ENCODE measurements at places on chromosomes 4 and X.

DNA sequence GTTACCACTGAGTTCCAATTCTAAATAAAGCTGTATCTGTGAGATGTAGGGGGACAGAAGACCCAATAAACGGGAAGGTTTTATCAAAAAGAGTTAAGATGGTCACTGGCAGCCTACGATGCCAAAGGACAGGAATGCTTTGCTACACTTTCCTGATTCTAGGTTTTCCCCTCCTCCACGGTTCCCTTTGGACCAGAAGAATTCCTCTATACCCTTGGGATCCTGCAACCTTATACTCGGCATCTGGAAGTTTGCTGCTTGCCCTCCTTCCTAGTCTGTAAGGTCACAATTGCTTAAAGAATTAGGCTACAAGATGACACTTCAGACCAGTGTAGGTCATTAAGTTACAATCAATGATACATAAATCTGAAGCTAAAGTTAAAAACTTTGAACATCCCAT is 64.3 kb downstream of the SCML2 start:
- no peak for DNase-seq

DNA sequence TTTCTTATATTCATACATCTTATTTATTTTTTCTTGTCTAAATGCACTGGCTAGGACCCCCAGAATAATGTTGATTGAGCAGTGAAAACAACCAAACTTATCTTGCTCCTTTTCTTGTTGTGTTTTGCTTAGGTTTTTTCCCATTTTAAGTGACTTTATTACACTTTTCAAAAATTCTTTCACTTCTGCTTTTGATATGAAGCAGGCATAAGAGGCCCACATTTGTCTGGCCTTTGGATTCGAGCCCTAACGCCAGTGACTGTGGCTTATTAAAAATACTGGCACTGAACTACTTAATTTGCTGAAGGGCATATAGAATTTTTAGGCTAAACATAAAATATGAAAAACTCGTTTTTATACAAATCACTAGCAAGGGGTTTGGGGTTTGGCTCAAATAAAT is 197.0 kb downstream of the ASB9 start:
- DNase-seq: no peak

- no peak for DNase-seq
Observed at GRCh38 chr4:1984406-1985191, 24.2 kb downstream of the NELFA start.

GRCh38 chr4:109238746-109239145 is 63.7 kb downstream of the COL25A1 start:
- DNase-seq: no peak

DNA sequence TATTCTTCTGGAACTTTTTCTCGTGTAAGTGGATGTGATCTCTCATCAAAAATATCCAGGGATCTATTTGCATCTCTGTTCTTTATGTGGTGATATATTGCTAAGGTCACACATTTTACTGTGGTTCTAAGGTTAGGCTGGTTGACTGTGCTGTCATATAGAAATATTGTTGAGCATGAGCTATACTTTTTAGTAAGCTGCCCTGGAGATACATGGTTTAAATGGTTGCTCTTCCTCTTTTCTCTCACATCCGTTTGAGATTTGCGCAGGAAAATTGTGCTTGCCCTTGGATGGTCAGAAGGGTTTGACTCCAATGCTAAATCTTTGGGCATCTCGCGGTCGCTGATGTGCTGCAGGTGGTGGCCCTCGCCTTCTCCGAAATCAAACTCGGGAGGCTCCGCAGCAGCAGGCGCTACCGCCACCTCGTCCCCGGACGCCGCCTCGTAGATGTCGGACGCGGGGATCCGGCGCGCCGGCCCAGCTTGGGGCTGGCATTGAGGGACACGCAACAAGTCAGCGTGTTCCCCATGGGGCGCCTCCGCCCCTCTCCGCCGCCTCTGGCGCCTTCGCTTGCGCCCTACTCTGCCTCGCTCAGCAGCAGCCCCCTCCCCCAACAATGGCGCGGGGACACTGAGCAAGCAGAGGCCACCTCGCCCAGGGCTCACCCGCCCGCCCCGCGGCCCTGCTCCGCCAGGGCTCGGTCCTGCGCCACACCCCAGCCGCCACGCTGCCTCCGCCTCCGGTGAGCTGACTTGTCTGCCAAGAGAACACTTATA is 154.5 kb downstream of the MSN start:
- no peak for DNase-seq

GRCh38 chr4:40211224-40212185 is 14.7 kb downstream of the RHOH start:
- DNase-seq: no peak

DNA sequence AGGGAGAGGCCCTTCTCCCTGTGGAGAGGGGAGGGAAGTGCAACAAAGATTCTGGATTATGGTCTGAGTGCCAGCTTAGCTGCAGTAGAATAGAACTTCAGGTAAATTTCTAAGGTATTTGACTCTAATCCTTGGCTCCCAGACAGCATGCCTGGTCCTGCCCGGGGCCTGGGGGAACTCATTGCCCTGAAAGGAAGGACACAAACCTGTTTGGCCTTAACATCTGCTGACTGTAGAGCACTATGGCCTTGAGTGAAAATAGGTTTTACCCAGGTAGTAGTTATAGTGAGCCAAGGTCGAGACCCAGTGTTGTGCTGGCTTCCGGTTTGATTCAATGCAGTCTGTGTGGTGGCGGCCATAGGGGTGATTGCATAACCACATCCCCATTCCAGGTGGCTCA is 64.4 kb downstream of the RPS6KA6 start:
- DNase-seq: no peak

DNA sequence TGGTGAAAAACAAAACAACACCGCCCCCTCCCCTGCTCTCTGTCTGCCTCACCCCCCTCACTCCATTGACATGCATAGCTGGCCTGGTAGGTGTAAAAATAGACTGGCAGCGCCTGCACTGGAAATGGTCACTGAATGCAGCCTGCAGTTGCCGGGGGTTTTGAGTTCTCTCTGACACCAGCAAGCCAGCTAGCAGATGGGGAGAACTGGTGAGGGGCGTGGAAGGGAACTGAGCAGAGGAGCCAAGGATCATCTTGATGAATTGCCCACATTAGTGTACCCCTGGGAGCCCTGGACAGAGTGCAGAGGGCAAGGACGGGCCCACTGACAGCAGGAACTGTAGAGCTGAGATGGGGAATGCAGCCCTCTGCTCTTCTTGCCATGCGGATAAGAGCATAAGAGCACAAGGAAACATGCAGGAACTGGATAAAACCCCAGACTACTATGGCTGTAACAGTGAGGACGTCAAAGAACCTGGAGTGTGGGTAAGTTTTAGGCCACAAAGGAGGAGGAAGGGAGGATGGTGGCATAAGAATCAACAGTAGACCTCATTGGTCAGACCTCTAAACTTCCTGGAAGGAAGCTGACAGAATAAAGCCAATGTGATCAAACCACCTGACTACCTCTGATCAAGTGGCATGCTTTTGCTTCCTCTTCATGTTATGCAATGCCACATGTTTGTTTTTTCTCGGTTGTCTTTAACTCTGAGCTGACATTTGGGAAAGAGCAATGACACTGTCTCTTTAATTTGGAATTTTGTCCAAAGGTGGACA is 96.3 kb downstream of the ANK2 start:
- no peak for DNase-seq

GRCh38 chr4:121277194-121278105 is 103.4 kb downstream of the QRFPR start:
- no peak for DNase-seq

DNA sequence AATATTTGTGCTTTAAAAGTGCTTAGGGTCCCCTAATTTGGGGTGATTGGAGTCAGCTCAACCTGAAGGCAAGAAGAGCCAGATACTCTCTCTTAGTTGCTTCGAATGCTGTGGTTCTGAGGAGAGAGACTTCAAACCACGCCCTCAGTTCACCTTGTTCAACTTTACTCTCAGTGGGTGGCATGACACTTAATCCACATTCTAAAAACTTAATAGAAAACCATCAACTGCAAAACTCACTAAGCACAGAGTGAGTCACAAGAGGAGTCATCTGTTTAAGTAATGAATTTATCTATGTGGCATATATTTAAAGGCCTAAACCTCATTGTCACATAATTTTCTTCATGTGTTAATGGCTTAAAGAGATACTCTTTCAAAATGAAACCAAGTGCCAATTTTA is 99.5 kb upstream of the SLC4A4 start:
- no peak for DNase-seq

GRCh38 chrX:137430301-137430700 is 135.6 kb upstream of the ZIC3 start:
- DNase-seq: no peak

DNA sequence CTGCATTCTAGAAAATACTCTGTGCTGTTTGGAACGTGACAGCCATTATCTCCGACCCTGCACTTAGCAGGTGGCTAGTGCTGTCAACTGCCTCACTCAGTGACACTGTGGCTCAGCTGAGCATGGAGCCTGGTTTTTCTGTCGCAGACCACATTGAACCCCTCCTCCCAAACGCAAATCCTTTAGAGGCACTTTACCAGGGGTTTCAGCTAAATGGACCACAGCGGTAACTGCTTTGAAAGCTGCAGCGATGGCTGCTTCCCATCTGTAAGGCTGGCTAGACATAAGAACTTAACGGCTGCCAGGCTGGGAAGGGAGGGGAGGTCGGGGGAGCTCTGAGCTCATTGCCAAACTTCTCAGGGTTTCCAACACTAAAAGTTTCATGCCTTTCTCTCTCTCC is 8.1 kb downstream of the SLC34A2 start:
- DNase-seq: no peak

DNA sequence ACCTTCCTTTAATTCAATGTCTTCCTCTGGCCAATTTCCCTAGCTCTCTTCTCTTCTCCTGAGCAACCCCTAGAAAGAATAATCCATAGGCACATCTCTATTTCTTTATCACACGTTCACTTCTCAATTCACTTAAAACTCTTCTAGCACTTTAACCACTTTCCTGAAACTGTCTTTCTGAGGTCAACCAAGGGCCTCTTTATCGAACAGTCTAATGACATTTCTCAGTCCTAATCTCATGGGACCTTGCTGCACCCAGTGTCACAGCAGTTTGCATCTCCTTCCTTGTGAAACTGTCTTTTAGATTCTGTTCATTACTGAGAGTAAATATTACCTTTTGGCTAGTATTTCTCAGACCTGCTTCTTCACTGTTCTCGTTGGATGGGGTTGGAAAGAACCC is 285.3 kb upstream of the RASGEF1B start:
- DNase-seq: no peak

GRCh38 chr4:48051078-48051477 is 34.5 kb downstream of the NIPAL1 start:
- no peak for DNase-seq

Measured in non-pigmented ciliary epithelial cell (primary cell).